A673 (cell line): ENCODE measurements at places on chromosomes 4 and X.

GRCh38 chrX:20237864-20238263 lies 28.8 kb downstream of the RPS6KA3 start:
- DNase-seq = peak; percentile 8

GRCh38 chr4:184450045-184450444 lies 24.3 kb downstream of the IRF2 start:
- DNase-seq = peak; percentile 40

DNA sequence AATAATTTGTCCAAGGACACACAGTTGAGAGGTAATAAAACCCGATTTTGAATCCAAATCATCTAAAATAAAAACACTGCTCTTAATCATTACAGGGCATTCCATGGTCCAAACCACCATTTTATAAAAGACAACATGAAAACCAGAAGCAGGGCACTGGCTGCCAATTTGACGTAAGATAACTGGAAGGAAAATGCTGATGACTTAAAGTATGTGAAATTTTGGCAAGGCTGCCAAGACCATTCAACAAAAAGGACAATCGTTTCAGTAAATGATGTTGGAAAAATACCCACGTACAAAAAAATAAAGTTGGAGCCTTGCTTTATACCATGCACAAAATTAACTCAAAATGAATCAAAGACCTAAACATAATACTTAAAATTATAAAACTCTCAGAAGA lies 344.4 kb downstream of the RAPGEF2 start:
- no peak for DNase-seq

DNA sequence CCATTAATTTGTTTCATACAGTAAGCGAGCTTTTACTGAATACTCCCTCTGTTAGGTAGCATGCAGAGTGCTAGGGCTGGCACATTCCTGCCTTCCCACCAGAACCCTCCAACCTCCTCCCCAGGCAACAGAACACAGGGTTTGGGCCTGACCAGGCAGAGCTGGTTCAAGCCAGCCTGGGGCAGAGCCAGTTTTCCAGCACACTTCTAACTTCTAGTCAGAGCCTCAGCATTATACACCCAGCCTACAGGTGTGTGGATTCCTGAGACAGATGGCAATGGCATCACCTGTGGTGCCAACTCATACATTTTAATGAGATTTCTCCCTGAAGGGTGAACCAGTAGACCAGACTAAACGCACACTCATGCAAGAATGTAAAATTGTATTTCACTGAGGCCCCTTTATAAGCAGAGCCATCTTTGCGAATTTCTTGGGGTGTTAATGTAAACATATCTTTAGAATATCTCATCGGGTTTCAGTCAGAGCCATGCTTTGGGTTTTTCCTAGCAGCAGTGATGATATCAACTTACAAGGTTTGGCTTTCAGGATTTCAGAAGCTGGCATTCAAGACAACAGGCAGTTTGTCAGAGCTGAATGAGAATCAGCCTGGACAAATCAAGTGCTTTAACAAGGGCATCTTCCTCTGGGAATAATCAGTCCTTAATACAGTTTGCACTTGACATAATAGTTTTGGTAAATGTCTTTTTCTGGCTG lies 92.0 kb downstream of the GATB start:
- DNase-seq = no peak

DNA sequence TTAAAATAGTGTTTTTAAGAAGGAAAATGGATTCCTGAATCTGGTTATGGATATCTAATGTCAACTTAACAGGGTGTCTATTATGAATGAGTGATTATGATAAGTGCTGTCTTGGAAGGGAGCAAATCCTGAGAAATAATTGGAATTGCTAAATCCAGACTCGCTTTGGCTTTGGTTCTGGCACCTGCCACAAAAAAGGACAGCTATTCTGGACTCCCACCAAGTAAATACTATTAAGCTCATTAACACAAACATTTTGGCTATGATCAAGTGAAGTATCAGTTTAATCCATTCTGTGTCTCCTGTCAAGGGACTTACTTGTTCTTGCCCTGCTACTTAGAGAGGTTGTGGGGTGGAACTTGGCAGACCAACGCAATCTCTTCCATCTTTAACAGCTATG lies 403.7 kb downstream of the CENPC start:
- DNase-seq = no peak

DNA sequence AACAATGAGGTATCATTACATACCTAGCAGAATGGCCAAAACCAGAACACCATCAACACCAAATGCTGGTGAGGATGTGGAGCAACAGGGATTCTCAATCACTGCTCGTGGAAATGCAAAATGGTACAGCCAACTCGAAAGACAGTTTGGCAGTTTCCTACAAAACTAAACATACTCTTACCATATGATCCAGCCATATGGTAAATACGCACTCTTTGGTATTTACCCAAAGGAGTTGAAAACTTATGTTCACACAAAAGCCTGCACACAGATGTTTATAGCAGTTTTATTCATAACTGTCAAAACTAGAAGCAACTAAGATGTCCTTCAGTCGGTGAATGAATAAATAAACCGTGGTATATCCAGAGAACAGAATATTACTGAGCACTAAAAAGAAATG lies 7.8 kb downstream of the CASP3 start:
- no peak for DNase-seq

- no peak for DNase-seq
Measured at GRCh38 chr4:4541040-4541631, 712 bp downstream of the STX18 start.

GRCh38 chrX:109774706-109775105 lies 41.6 kb upstream of the ACSL4 start:
- no peak for DNase-seq

- peak; percentile 10 for DNase-seq
Measured at GRCh38 chr4:7358100-7358735, 76.5 kb downstream of the PSAPL1 start.

- peak; percentile 23 for DNase-seq
Measured at GRCh38 chr4:151045907-151046306, 30.8 kb upstream of the LRBA start.

DNA sequence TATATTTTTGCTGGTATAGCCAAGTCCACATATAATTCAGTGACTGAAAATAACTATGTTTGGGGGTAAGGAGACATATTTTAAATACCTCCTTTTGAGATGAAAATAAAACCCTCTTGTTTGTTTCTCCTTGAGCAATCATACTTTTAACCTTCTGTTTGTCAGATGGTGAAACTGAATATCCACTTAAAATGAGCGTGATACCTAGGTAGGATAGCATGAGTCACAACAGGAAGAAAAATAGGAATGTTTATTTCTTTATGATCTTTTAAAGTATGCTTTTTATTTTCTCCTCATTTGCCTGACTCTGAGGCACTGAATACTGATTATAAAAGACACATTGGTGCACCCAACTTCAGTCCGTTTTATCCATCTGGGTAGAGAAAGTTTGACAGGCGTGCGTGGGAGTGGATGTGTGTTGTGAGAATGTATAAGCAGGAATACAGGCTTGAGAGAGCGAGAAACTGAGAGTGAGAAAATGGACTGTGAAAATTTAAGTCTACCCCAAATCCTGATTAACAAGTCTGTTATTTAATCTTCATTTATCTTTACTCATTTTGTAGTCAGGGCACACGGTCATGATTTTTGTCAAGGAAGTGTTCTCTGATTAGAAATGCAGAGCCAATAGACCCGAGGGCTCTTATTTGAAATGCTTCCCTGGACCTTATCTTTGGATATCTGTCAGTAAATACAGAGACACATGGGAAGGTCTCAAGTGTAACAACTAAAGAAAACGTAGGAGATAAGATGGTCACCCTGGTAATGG lies 62.1 kb upstream of the ANTXR2 start:
- DNase-seq = no peak

DNA sequence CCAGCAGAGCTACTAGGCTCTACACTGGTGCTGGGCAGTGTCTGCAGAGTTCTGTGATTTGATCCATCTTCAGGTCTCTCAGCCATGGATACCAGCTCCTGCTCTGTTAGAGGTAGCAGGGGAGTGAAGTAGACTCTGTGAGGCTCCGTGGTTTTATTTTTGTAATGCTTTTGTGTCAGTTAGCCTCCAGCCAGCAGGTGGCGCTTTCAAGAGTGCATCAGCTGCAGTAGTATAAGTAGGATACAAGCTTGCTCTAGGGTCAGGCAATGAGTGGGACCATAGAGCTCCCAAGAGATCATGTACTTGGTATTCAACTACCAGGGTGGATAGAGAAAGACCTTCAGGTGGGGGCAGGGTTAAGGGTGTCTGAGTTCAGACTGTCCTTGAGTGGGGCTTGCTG lies 362.5 kb upstream of the TRAM1L1 start:
- peak; percentile 40 for DNase-seq

- DNase-seq = no peak
Measured at GRCh38 chr4:144171697-144172096, 31.2 kb upstream of the GYPA start.

DNA sequence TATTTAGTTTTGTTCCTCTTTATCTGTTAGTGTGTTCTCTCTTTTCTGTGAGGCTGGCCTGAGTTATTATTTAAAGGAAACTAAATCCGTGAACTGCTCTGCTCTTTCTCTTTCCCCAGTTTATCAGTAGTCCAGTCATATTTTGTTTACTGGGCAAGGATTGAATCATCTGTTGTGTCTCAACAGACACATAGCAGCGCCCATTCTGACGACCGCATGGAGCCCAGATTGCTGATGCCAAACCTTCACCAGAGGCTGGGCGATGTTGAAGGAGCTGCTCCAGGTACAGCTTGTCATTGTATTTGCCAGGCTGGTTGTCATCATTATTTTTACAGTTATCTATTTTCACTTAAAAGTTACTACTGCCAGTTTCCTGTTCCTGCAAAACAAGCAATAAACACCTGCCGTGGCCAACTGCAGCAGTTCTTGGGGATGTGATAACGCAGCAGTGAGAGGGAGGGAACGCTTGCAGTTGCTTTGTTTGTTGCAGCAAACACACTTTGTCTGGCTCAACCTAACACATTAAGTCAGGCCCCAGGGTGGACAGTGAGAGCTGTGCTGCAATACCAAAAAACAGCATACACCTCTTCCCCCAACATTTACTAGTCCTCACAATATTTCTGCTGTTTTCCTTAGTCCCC lies 10.1 kb downstream of the REELD1 start:
- DNase-seq = no peak

DNA sequence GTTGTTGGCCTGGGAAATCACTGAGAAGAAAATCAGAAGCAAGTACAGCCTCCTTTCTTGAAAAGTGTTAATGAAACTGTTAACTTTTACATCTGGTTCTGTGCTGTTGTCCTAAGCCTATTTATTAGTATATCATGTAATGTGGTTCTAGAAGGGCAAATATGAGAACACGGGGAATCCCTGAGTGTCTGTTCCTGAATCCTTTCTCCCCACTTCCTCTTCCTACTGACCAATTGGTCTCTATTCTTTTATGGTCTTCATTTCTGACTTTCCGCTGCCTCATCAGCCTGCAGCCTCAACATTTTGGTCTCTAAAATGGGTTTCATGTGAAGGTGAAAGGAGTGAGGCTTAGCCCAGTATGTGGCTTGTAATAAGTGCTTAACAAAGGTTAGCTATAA lies 159.9 kb upstream of the MAMLD1 start:
- no peak for DNase-seq

DNA sequence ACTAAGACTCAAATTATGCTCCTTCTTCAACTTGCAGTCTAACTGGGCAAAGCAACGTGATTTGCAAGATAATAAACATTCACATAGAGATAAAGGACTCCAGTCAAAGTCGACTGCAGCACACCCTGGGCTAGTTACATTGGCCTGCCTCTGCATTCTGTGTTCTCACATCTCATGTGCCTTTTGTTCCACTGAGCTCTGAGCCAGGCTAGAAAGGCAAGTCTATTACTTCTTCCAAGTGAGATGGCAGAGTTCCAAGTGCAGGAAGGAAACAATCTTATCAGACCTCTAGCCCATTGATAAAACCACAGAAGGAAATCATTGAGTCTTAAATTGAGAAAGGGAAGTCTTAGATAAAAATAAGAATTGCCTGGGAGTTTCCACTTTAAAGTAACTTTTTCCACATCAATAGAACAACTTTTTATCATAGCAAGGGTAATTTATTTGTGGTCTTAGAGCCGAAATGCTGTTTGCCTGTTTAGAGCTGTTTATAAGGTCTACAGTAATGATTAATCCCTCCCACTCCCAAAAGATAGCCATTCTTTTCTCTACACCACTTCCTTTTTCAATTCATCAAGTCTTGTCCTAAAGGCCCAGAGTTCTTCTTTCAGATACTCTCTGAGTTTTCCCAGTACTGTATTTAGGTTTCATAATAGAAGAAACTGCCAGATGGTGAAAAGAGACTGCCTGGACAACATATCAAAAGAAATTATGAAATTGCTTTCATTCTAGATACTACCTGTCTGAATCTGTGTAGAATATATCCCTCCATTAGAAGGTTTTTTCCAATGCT lies 200.2 kb downstream of the GUCY2F start:
- DNase-seq = peak; percentile 38

- DNase-seq = no peak
Measured at GRCh38 chr4:119135721-119136121, at the start of gene MYOZ2. MYOZ2 (plus strand) TSS chr4:119135832; CDS start chr4:119136526, 694 bp downstream.

GRCh38 chr4:5940470-5941203 lies 47.8 kb upstream of the CRMP1 start:
- peak; percentile 78 for DNase-seq

DNA sequence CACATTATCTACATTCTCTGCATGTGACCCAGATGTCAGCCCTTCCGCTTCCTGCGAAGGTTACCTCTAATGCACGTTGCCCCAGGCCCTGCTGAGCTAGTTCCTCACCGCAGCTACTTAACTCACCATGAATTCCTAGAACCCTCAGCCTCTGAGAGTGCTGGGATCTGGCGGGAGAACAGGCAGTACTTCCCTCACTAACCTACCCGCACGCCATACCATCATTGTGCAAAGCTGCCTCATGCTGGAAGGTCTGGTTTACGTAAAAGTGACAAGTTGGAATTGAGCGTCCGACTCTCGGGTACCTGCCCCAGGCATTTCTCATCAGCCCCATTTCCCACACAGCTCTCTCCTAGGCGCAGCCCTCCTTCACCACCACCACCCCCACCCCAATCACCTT lies 6.3 kb downstream of the SLC25A4 start:
- DNase-seq = no peak

DNA sequence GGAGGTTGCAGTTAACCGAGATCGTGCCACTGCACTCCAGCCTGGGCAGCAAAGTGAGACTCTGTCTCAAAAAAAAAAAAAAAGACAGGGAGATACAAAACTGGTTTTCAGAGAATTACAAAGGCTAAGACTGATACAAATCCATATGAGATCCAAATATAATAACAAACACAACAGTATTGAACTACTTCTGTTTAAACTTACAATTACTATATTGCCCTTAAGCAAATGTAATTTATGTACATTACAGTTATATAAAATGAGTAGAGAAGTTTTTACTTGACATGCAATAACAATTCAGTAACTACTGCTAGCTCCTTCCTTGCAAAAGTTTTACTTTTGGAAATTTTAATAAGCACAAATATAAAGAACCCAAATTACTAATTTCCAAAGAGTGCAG lies 52.6 kb upstream of the PABPC1L2A start:
- DNase-seq = no peak

GRCh38 chr4:25155947-25156346 lies 4.3 kb downstream of the SEPSECS start:
- DNase-seq = no peak

DNA sequence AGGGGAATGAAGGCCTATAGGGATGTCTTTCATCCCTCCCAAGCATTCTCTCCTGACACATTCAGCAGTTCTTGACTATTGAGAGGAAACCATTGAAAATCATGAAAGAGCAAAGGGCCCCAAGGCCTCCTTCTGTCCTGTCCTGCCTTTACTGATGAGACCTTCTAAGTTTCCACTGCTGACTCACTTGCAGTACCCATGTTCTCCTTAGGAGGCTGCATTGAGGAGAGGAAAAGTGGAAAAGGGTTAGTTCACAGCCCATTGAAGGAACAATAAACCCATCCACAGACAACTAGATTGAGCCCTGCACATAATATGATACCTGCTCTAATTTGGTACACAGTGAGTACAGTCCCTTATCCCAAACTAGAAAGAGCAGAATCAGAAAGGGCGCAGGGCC lies 115.1 kb upstream of the PNPLA4 start:
- no peak for DNase-seq
